ENCODE measurements at places on chromosomes 2 and 18.

GRCh38 chr2:132951008-132951714 is 281.2 kb upstream of the LYPD1 start:
- DNase-seq, result peak; percentile 5

DNA sequence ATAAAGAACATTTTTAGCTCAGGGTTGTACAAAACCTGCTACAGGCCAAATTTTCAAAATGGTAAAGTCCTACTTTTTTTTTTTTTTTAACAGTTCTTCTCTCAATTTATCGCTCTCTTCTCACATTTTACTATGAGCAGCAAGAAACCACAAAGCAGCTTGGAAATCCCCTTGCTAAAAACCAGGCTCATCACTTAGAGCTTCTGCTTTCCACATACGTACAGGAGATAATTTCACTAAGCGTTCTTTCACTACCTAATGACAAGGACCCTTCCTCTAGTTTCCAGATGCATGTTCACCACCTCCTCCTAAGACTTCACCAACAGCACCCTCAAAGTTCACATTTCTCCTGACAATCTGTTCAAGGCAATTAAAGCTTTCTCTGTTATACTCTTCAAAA is 294.9 kb upstream of the CYRIA start:
- DNase-seq, result no peak

DNA sequence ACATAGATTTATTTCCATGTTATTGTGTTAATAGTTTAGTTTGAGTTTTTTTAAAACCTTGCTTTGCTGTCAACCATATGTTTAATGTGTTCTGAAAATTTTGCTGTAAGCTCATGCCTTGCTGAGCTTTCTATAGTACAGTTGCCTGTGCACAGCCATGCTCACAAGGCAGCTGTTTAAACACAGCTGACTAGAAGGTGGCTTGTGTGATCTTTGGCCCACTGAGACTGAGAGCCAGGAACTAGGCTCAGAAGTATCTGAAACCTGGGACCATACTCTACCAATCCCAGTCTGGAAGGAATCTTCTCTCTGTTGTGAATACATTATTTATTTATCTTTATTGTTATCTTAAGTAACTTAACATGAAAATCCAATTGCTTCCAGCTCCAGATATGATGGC is 350.5 kb downstream of the KIAA1328 start:
- DNase-seq, result no peak

DNA sequence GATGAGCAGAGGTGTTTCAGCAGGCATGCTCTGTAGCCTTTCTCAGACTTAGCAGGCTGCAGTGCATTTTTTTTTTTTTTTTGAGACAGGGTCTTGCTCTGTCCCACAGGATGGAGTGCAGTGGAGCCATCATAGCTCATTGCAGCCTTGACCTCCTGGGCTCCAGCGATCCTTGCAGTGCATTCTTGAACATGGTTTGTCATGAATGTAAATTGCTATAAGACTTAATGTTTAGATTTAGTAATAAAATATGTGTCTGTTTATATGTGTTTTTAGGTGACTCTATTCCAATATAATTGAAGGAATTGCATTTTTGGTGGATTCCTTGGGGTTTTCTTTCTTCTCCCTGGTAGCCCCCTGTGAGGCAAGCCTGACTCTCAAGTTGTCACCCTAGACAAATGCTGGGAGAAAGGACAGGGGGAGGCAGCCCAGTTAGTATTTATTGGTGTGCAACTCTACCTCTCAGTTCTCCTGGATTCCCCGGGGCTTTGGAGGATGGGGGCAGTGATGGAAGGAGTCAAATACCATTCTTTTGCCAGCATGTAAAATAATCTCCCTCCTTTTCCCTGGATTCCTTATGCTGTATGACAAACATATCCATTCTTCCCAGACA is 22.7 kb downstream of the LYPD6B start:
- DNase-seq, result no peak

DNA sequence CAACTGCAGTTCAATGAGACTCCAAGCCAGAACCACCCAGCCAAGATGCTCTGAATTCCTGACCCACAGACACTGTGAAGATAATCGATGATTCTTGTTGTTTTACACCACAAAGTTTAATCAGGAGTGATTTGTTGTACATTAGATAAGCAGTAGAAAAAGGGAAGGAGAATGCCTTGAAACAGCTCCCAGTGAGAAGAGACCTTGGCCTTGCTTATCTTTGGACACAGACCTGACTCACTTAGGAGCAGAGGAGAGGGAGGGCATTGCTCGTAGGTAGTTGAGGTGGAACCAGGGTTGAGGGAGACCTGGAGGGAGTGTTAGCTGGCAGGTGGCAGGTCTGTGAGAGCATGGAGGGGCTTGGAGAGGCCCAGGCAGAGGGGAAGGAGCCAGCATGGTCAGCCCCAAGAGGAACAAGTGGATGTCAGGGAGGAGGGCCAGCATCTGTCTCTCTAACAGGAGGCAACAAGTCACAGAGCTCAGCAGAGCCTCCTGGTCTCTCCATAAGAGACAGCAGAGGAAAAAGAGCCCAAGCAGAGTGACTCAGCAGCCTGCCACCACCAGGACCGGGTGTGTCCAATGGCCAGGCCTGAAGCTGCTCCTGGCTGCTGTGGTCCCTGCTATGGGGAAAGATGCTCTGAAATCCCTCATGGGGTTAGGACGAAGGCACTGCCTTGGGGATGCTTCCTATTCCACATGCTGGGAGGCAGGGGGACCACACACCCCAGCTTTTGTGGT is 161.6 kb upstream of the CAPN13 start:
- DNase-seq, result no peak

GRCh38 chr2:168534926-168535325 is 78.9 kb downstream of the CERS6 start:
- no peak for DNase-seq

DNA sequence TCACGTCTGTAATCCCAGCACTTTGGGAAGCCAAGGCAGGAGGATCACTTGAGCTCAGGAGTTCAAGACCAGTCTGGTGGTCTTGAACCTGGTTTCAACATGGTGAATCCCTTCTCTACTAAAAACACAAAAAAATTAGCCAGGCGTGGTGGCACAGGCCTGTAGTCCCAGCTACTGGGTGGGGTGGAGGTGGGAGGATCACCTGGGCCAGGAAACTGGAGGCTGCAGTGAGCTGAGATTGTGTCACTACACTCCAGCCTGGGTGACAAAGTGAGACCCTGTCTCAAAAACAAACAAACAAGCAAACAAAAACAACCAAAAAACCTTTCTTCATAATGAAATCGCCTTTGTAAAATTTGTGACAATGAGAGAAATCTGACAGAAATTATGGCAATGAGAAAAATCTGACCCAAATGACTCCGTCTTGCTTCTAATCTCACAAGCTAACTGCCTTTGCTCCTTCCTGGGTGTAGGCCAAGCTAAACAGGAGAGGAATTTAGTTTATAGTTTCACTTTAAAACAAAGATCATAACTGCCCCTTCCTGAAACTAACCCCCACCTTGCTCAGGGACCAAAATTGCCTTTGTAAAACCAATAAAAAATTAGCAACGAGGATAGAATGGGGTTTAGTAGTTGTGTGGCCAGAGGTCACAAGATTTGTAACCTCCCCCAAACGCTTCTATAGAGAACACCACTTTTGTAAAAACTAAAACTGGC is 60.7 kb upstream of the KIF5C start:
- no peak for DNase-seq

- no peak for DNase-seq
These were observed 53.3 kb upstream of the TUBA3E start for GRCh38 chr2:130251535-130251872.

DNA sequence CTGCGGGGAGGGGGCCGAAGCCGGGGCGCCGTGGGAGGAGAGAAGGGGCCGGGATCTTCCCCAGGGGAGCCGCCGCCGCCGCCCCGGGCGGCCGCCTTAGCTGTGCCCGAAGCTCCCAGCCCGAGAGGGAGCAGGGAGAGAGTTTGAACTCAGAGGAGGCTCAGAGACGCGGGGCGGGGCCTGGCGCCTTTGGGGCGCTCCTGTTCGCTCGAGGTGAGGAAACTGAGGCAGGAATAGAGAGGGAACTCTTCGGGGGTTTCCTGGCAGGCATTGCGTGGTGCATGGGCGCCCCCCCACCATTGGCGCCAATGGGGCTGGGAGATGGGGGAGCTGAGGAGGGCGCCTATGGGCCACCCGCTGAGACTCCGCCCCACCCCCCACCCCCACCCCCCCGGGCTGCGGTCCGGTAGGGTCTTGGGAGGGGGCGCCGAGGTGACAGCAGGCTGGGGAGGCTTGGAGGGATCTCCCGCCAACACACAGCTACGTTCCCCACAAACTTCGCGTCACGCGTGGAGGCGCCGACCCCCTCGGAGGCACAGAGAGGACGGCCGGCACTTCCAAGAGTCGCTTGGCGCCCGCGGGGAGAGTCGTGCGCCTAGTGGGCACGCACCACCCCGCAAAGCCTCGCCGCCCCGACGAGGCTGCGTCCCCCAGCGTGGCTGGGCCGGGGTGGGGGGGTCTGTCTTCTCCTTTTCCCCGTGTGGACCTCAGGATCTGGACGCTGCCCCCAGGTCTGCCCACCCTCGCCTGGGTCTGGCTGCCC is 680 bp downstream of the CTDSP1 start:
- DNase-seq, result peak; percentile 39

DNA sequence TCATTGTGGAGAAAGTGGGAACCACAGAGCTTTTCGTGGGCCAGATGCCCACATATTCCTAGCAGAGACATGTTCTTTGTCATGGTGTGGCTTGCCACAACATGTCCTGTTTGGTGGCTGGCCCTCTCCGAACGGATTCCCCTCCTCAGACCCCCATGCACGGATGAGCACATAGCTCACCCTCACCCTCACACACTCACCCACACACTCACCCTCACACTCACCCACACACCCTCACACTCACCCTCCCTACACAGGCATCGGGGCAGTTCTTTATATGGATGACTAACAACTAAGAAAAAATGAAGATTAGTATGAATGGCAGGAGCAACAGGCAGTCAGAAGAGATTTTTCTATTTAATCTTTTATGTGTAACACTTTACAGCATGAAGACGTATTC is 149.9 kb downstream of the ZNF236 start:
- DNase-seq, result no peak

GRCh38 chr2:158586491-158586890 is 129.7 kb downstream of the PKP4 start:
- DNase-seq, result no peak

DNA sequence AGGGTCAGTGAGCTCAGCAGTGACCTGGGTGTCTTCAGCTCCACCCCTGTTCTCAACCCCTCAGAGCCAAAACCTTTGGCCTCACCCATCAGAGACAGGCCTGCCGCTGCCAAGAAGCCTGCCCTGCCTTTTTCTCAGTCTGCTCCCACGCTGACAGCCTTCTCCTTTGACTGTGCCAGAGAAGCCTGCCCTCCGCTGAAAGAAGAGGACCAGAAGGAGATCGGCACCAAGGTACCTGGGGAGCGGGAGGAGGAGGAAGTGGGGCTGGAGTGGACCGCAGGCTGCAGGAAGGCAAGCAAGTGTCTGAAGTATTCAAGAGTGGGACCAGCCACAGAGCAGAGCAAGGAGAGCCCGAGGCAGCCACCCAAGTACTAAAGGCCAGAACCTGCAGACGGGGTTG is 33.2 kb downstream of the TOGARAM2 start:
- no peak for DNase-seq

DNA sequence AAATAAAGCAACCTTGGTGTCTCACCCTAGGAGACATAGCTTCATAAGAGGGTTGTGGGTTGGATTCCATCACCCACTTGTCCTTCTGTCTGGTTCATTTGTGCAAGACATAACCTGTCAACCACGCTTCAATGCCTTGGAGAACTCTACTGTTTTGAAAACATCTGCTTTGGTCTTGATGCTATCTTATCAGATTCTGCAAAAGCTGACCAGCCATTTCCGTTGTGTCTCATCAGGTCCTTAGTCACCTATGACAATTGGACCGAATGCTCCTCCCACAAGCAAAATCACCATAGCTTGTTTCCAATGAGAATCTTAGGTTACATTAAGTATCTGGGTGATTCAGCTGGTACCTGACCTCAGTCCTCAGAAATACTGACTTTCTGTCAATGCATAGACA is 35.4 kb downstream of the STAT4 start:
- no peak for DNase-seq

- no peak for DNase-seq
These were observed 32.3 kb upstream of the MBP start for GRCh38 chr18:77164763-77165485.

GRCh38 chr2:9498210-9498609 is 23.9 kb downstream of the IAH1 start:
- no peak for DNase-seq

- DNase-seq, result no peak
These were observed 16.4 kb downstream of the TNFRSF11A start for GRCh38 chr18:62341473-62341872.

GRCh38 chr2:149597668-149598326 is 10.2 kb upstream of the MMADHC start:
- DNase-seq, result peak; percentile 47

- DNase-seq, result no peak
These were observed 198.0 kb upstream of the NCKAP5 start for GRCh38 chr2:133766164-133766832.

DNA sequence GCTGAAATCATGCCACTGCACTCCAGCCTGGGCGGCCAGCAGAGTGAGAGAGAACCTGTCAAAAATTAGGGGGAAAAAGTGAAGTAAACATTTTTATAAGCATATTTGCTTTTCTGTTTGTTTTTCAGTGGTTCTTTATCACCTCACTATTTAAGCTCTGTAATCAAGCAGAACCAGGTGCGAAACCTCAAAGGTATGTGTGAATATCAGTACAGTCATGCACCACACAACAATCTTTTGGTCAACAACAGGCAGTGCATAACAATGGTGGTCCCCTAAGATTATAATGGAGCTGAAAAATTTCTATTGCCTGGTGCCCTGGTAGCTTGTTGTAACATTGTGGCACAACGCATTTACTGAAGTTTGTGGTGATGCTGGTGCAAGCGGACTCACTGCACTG is 167.4 kb upstream of the STON1 start:
- DNase-seq, result no peak

- DNase-seq, result no peak
These were observed 67.2 kb upstream of the SMAD7 start for GRCh38 chr18:49017813-49018553.

DNA sequence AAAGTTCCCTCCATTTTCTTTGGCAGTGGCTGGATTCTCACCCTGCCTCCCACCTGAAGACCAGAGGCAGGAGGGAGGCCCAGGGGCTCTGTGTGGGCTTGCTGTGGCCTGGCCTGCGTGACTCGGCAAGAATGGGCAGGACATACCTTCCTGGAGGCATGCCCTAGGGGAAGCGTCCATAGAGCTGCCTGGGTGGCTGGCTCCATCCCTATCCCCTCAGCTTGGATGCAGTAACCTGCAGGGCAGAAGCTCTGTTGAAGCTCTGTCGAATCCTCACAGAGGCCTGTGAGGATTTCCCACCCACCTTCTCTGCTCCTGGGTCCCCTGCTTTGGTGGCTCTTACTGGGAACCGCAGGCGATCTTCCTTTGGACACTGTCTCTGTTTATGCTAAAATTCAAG is 1.3 kb upstream of the PRSS56 start:
- no peak for DNase-seq

- no peak for DNase-seq
These were observed 63.6 kb upstream of the TTC21B start for GRCh38 chr2:166017208-166017607.

- DNase-seq, result no peak
These were observed 161.1 kb downstream of the CAMKMT start for GRCh38 chr2:44522846-44523245.

All from endothelial cell (in vitro differentiated cells).